Activated CD4-positive, alpha-beta memory T cell treated with anti-CD3 and anti-CD28 coated beads, Interleukin-2, amount 10 ng/mL, durations not matched to agents 7 days and 5 days (primary cell): ENCODE measurements at places on chromosomes 2 and 18. TPM values are rescaled to one million over a fixed set of nuclear protein-coding genes. Genes with fewer than 3 reads are reported as not detected.

- DNase-seq = no peak
These were observed 135.6 kb downstream of the RBMS1 start for GRCh38 chr2:160358046-160358445.

GRCh38 chr2:176106581-176107539 lies at the start of gene HOXD11:
Gene HOXD11 (plus strand): TSS chr2:176107280. CDS start chr2:176107356, 76 bp downstream.
- DNase-seq = no peak

DNA sequence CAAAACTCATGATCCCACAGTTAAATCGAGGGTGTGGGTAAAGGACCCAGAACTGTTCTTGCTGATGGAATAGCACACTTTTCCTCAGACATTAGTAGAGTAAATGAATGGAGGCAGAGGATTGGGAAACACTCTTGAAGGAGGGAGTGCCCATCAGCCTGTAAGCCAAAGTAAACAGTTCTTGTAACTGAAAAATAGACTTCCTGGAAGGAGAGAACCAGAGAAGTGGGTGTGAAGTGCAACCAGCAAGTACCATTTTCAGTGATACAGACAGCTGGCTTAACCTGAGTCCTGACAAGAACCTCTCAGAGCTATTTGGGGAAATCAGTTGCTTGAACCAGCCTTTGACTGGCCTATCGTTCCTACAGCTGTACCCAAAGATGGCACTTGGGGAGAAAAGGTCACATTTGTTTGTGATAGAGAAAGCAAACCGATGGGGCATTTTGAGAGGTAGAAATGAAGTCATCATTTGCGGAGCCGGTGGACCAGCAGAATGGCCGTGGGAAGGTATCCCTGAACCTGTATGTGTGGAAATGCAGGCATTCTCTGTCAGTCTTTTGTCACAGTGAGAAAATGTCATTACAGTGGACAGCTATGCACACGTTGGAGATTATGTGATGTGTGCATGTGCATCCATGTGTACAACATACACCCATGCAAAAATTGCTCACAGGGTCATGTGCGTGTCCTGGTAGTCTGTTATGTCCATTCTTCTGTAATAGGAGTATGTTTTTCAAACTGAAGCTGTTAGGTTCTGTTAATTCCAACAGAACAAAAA lies 17.8 kb downstream of the CRIM1 start:
- DNase-seq = no peak

DNA sequence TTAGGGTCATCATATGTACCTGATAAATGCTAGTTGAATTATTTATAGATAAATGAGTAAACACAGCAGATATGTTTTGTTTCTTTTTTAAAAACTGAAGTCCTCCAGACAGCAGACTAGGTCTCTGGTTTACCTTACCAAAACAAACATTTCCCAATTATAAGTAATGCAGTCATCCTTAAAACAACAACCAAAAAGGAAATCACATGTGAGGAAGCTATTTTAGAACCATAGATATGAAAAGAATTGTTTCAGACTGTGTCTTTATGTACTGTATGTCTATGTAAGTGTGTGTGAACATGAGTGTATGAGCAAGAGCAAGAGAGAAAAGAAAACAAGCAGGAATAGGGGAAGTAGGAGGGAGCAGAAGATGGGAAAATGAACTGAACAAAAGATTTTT lies 441.0 kb downstream of the CPS1 start:
- DNase-seq = no peak

DNA sequence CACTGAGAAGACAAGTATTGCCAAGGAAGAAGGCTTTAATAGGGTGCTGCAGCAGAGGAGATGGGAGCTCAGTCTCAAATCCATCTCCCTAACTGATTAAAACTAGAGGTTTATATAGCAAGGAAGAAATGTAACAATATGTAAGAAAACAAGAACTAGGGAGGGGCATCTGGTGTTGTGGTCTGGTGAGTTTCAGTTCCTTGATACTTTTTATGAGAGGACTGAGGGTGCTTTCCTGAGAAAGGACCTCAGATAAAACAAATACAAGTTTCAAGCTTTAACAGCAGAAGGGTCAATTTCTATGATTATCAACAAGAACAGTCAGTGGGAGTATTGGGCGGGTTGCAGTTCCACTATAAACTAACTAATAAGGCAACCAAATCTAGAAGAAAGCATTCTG lies 1967.5 kb downstream of the SUCLG1 start:
- no peak for DNase-seq

DNA sequence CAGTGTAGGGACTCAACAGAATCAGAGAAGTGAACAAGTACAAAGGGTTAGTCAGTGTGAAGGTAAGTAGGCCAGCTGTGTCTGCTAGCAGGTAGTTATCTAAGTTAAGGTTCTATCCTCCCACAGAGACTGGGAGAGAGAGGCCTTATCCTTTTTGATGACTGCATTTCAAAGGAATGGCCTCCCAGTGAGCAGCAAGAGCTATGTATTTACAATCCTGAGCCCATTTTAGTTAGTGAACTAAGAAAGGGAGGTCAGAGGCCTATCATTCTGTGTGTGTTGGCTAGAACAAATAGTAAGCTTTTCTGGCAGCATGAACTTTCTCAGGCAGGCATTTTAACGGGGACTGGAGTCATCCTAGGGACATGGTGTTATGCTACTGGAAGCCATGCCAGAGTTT lies 182.9 kb downstream of the VWC2L start:
- DNase-seq = no peak

- no peak for DNase-seq
These were observed 149.3 kb downstream of the HAUS1 start for GRCh38 chr18:46253498-46253897.

DNA sequence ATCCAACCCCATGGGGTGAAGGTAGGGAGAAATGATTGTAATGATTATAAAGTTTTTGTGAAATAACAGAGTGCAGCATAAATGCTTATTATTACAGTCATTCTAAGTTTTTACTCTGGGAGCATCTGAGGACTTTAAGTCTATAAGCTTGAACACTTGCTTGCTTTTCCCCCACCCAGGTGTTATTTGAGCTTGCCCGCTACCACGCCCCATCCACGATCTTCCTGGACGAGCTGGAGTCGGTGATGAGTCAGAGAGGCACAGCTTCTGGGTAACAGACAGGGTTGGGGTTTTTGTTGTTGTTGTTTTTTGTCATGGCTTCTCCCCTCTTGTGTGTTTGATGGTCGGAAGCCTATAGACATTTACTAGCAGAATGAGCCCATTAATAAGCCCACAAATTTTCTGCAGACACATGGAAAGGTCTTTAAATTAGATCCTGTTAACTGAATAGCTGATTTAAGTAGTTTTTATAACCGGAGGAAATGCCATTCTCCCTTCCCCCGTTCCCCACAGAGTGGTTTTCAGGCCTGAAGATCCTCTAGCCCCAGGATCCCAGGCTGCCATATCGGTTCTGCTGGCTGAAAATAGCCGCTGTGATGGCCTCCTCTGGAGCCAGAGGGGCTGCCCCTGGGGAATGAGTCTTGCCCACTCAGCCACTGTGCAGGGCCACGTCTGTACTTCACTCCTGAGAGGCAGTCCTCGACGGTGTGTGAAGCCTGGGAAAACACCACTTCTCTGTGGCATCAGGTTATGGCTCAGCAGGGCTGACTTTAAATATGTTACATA lies 39.9 kb upstream of the ELOA2 start:
- DNase-seq = no peak

DNA sequence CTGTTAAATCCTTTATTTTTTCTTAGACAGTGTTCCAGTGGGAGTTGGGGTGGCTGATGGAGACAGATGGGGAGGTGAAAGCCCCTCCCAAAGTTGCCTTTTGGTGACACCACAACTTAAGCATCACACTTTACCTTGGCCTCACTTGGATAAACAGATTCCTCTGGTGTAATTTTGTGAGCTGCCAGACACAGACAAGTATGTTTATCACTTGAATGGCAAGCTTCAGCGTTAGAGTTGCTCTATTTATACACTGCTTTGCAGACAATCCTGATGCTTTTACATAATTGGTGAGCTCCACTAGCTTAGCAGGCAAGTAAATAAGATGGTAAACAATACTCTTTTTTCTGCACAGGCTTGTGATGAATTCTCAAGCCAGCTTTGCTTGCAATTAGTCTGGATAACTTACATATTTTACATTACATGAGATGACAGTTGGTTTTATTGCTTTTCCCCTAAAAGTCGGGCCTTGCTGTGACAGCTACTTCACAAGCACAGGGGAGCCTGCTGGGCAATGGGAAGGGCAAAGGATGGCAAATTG lies 226.2 kb downstream of the SLC8A1 start:
- no peak for DNase-seq

GRCh38 chr2:175111200-175111657 lies 56.8 kb downstream of the ATF2 start:
- no peak for DNase-seq

DNA sequence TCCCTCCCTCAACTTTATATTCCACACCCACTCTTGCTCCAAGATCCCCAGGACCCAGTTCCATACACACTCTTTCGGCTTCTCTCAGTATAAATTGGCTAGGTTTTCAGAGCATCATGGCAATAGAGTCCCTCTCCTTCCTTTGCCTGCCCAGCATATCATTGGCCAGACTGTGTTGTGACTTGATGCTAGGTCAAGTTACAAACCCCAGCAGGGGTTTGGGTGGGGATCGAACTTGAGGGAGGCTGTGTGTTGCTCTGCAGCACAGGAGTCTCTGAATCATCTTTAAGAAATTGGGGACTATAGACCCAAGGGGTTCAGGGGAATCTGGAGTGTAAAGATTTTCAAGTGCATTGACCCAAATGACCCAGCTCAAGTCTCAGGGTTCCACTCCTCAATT lies 477.5 kb upstream of the MEIS1 start:
- DNase-seq = no peak

ARPC2 gene
- 765 TPM for total RNA-seq

ADD2 gene
- total RNA-seq = 1.4 TPM

TUBB8B gene
- not detected for total RNA-seq

IL36B gene
- not detected for total RNA-seq

SKOR2 gene
- not detected for total RNA-seq

ANKRD62 gene
- total RNA-seq = not detected

TMEM17 gene
- total RNA-seq = 0.13 TPM
